ENCODE measurements at places on chromosomes 6 and 20. TPM values are rescaled to one million over a fixed set of nuclear protein-coding genes. Genes with fewer than 3 reads are reported as not detected.

DNA sequence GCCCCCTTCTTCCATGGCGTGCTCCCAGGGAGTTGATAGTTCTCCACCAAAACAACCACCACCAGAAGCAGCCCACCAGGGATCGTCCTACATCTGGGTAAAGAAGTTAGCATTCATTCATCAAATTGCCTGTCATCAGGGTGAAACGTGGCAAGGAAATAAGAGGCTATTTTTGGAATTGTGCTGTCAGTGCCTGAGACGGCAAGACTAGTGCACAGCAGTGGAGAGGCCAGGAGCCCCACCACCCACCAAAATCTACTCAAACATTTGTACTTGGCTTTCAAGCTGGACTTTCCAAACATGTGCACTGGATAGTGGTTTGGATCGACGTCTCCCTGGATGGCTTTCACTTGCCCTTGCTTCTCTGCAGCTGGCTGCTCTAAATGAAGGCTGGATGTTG lies 44.8 kb downstream of the TXNDC5 start:
- DNase-seq = no peak

GRCh38 chr20:2149507-2149906 lies 47.9 kb downstream of the STK35 start:
- DNase-seq = no peak

DNA sequence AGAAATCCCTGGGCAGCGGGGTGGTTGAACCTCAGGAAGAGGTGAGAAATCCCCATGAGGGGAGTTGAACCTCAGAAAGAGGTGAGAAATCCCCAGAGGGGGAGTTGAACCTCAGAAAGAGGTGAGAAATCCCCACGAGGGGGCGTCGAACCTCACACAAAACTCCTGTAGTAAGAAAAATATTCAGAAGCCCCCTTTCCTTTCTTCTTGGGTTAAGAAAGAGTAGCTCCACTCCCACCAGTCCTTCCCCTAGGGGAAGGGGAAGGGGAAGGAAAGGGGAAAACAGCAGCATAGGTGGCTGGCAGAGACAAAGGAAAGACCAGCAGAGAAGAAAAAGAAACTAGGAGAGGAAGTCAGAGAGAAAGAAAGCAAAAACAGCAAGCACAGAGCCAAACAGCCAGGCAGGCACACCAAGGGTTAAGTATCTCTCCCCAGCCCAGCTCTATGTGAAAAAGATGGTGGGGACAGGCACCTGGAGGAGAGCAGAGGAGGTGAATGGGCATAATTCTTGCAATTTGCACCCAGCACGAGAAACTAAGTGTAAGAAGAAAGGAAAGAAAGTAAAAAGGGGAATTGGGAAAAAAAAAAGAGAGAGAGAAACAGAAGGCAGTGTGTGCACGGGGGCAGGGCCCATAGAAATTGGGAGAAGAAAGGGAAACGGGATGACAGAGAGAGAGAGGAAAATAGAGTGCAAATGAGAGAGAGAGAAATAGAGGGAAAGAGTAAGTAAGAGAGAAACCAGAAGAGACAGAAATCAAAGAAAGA lies 88.2 kb downstream of the PLG start:
- DNase-seq = no peak

DNA sequence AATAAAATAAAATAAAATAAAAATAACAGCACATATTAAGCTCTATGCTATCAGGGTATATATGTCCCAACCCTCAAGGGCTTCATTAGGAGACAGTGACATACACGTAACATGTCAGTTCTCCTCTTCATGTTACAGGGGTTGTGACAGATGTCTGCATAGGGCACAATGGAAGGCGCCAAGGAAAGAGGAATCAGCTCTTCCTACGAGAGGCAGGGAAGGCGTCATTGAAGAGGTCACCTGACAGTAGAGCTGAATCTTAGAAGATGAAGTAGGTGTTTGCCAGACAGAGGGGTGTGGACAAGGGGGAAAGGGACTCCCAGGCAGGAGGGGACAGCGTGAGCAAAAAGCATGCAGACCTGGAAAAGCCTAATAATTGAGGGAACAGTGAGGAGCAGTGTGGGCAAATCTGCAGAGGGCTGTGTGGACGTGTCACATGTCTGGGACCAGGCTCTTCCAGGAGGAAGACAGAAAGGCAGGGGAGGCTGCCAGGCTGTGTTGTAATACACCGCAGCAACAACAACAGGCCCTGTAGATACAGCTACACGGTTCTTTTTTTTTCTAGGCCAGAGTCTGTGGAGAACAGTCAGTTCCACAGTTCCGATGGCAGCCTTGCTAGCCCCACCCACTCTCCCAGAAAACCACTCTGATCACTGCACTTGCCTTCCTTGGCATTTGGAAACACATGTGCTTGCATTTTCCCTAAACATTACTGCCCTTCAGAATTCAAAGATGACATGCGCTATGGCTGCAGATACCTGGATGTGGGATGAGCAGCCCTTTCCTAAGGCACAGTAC lies 2.5 kb upstream of the FKBP5 start:
- DNase-seq = peak; percentile 94

- no peak for DNase-seq
These were observed 339.8 kb downstream of the HTR1B start for GRCh38 chr6:77123527-77123926.

DNA sequence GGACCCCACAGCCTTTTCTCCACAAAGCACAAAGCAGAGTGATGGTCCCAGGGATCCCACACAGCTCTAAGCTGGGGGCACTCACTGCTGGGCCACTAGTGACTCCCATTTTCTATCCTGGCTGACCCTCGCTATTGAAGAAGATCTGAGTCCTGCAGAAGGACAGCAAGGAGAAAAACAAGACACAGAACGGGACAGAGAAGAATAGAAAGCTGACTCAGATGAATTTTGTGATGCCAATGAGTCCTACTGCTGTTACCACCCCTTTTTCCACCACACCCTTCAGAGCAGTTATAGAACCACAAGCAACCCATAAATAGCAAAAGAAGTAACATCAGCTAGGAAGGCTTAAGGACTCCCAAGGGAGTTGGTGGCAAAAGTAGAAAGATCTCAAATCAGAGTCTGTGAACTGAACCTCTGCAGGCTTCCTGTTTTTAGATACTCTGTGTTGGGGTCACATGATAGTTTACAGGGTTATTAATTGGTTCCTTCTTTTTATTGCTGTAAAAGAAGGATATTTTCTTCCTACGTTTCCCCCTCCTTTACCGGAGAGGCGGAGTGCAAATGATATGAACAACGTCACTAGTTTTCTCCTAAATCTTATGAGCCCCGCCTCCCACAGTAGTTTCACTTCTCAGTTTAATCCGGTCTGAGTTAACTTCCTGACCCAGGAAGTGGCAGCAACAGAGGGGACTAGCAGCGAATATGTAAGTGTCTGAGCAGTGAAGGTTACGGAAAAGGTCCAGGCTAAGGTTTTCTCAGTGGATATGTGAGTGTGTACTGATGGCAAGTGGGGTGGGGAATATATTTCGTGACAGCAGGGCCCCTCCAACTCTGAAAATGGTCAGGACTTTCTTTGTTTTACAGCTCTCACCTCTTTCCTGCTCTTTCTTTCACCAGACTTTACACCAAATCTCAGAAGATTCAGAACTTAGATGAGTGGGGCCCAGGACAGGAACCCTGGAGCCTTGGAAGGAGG lies at the start of gene TRIM38:
TRIM38 (plus strand) TSS at position 654 of the 979 bp plus-strand sequence. CDS start 3,721 bp downstream, outside the sequence.
- peak; percentile 86 for DNase-seq

- DNase-seq = no peak
These were observed 159.8 kb upstream of the SYNDIG1 start for GRCh38 chr20:24309596-24309995.

DNA sequence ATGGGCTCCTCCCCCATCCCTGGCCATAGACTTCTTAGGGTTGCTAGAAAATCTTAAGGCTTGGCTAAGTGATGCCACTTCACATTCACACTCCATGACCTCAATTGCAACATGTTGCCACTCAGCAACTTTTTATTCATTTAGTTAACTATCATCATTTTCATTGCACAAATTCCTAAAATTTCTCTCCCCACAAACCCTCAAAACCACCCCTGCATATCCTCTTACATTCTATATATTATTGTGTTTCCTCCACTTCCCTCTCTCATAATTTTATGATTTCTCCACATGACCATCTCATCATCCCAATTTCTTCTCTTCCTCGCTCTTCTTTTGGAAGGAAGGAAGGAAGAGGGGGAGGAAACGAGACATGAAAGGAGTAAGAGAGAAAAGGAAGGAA lies 436.0 kb downstream of the HACE1 start:
- no peak for DNase-seq

- no peak for DNase-seq
These were observed 103.0 kb downstream of the PLEKHG1 start for GRCh38 chr6:150702675-150703074.

GRCh38 chr6:138988469-138988834 lies 399 bp upstream of the REPS1 start:
- no peak for DNase-seq

GRCh38 chr6:130293800-130294199 lies 71.0 kb upstream of the SAMD3 start:
- DNase-seq = no peak

DNA sequence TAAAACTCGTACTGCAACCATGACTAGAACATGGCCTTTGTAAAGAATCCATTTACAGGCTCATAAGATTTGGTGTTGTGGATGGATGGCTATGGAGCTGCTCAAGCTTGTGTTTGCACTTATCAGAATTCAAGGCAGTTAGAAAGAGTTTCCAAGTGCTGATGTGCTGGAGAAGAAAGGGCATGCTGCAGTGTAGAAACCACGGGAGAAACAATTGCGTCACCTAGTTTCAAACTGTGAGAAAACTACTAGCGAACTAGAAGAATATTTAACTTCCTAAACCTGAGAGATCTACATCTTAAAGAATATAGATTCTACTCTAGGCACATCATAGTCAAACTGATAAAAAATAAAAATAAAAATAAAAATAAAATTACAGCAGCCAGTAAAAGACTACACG lies 116.2 kb downstream of the SGK1 start:
- no peak for DNase-seq

DNA sequence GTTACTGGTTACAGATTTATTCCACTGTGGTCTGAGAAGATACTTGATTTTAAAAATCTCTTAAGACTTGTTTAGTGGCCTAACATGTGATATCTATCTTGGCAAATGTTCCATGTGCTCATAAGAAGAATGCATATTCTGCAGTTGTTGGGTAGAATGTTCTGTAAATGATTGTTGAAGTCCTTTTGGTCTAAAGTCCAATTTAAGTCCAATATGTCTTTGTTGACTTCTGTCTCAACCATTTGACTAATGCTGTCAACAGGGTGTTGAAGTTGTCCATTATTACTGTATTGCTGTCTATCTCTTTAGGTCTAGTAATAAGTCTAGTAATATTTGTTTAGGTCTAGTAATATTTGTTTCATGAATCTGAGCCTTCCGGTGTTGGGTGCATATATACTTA lies 387.8 kb upstream of the RUNX2 start:
- no peak for DNase-seq

- DNase-seq = no peak
These were observed 561.6 kb upstream of the CHD6 start for GRCh38 chr20:42179768-42180167.

DNA sequence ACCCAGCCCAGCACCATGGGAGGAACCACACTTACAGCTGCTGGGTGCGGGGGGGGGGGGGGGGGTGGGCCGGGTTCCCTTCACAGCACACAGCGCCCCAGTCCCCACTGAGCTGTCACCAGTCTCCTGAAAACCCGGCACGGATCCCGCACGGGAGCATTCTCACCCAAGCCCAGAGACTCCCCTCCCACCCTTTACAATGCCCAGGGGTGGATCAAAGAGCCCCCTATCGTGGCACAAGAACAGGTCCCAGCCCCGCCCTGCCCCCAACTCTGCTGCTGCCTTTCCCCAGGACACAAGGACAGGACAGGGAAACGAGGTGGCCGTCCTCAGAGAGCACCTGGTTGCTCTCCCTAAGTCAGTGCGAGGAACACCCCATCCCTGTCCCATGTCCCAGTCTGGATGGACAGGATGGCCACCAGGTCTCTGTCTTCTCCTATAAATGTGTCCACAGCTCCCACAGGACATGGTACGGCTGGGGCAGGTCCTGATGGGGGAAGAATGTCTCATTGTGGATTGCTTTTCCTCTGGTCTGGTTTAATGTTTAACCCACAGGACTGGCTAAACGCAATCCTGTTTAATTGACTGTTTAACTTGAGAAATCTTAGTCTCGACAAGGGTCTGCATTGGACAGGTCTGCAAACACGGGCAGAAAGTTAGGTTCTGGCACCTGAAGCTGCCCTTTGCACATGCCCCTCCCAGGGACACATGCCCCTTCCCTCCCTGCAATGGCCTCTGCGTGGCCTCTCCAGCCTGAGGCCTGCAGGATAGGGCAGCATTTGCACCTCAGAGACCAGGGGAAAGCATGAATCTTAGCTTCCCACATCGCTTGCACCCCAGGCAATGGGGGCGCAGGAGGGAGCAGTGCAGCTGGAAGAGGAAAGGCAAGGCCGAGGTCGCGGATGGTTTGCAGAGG lies 45.3 kb downstream of the DACT2 start:
- DNase-seq = no peak

DNA sequence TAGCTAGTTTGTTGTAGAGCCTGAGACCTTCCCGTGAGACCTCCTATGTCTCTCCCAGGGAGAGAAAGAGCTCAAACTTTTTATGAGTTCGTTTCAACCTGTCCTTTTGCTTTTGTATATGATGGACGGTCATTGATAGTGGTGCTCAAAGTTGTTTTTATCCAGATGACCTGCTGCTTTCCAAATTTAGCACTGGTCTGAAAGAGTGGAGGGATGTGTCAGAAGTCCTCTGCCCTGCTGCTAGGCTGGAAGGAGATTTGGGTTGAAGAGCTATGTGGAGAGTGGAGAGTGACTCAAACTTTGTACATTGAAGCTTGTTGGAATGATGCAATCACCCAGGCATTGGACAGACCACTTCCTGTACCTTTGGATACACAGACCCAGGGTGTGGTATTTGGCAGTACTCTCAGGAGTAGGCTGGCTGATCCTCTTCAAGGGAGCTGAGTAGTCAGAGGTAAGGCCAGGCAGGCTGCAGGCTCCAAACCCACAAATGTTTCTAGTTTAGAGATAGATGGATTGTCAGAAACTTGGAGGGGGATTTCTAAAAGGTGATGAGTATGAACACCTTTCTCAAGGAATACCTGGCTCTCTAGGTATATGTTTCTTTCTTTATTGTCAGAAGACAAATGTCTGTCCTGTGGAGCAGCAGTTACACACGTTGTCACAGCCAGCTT lies 49.4 kb upstream of the RREB1 start:
- DNase-seq = no peak

DNA sequence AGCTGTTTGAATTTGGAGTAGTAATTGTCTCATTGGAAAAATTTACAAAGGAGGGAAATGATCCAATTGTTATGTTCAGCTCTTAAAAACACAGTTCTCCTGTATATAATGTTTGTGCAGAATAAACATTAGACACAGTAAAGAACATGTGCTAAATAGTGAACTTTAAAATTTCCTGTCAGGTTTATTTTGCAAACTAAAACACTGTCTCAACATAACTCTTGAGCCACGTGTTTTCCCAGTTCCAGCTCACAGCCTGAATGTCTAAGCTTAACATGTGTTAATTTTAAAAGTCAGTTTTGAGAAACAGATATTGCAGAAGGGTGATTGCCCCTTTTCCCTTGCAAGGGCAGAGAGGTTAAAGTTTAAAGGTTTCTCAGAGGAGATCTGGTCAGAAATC lies 20.6 kb downstream of the EPHA7 start:
- no peak for DNase-seq

The SCAND1 gene
- total RNA-seq = 57.2 TPM

The NELFCD gene
- total RNA-seq = 57.3 TPM

The SIGLEC1 gene
- total RNA-seq = 0.60 TPM

The AIF1 gene
- total RNA-seq = 16.3 TPM

The OR2B3 gene
- not detected for total RNA-seq

The FAM162B gene
- 1.4 TPM for total RNA-seq

The TAAR9 gene
- total RNA-seq = not detected

The F13A1 gene
- total RNA-seq = 22.8 TPM

The LHFPL5 gene
- total RNA-seq = not detected

The RXRB gene
- 19.8 TPM for total RNA-seq
